Mesothelial cell of epicardium (in vitro differentiated cells): ENCODE measurements at places on chromosomes 12 and 14. TPM values are rescaled to one million over a fixed set of nuclear protein-coding genes. Genes with fewer than 3 reads are reported as not detected.

- DNase-seq = no peak
- H3K36me3 ChIP-seq = no peaks in the 10 kb centered on the region
- no peaks in the 10 kb centered on the region for H3K27me3 ChIP-seq
- no peak overlapping the region for H3K4me3 ChIP-seq
- H3K27ac ChIP-seq = no peak overlapping the region
Observed at GRCh38 chr12:47268501-47269454, 189.0 kb upstream of the AMIGO2 start.

- no peak for DNase-seq
- H3K4me3 ChIP-seq = peak overlapping the region; percentile 91
- H3K27me3 ChIP-seq = no peaks in the 10 kb centered on the region
- H3K4me1 ChIP-seq = peaks cover 42% of the 10 kb centered on the region
Observed at GRCh38 chr12:50506753-50507473, 2.1 kb downstream of the DIP2B start.

Gene CAPS2
- total RNA-seq = 19.7 to 21.5 TPM (median 21.3 TPM) in 3 replicates

Gene RNF212B
- not detected in 3 replicates for total RNA-seq

- no peak for DNase-seq
- peak overlapping the region; percentile 44 for H3K27ac ChIP-seq
- no peaks in the 10 kb centered on the region for H3K27me3 ChIP-seq
- no peak overlapping the region for H3K4me3 ChIP-seq
- peaks cover 12% of the 10 kb centered on the region for H3K36me3 ChIP-seq
Observed at GRCh38 chr14:61080591-61081010, 99.6 kb downstream of the SLC38A6 start.

GRCh38 chr12:125755512-125755911 is 690.3 kb downstream of the AACS start:
- H3K4me3 ChIP-seq = no peak overlapping the region
- H3K36me3 ChIP-seq = no peaks in the 10 kb centered on the region
- H3K27ac ChIP-seq = no peak overlapping the region
- DNase-seq = no peak
- no peaks in the 10 kb centered on the region for H3K4me1 ChIP-seq
